ENCODE measurements at places on chromosomes 5 and 9.

DNA sequence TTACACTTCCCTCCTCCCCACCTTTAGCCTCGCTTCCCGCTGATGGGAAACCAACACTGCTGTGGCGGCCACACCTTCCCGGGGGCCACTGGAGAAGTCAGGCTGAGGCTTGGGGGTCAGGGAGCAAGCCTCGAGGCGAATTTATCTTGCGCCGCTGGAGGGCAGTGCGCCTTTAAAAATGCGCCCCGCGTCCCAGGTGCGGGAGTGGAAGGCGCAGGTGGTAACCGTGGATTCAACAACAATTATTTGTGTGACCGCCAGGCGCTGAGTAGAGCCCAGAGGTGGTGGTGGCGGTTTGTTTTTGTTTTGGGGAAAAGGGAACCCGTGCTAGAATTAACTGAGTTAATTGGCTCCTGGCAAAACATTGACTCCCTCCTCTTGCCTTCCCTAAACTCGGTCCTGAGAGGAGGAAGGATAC is 1.1 kb downstream of the CFAP77 start:
- DNase-seq, result peak; percentile 89

GRCh38 chr5:146409054-146409671 is 38.0 kb upstream of the TCERG1 start:
- DNase-seq, result peak; percentile 72

- peak; percentile 84 for DNase-seq
These were observed 153.7 kb downstream of the MEF2C start for GRCh38 chr5:88729084-88729828.

- DNase-seq, result no peak
These were observed 226.6 kb downstream of the SAXO1 start for GRCh38 chr9:18806232-18807080.

GRCh38 chr5:45578270-45578669 is 117.9 kb downstream of the HCN1 start:
- no peak for DNase-seq

DNA sequence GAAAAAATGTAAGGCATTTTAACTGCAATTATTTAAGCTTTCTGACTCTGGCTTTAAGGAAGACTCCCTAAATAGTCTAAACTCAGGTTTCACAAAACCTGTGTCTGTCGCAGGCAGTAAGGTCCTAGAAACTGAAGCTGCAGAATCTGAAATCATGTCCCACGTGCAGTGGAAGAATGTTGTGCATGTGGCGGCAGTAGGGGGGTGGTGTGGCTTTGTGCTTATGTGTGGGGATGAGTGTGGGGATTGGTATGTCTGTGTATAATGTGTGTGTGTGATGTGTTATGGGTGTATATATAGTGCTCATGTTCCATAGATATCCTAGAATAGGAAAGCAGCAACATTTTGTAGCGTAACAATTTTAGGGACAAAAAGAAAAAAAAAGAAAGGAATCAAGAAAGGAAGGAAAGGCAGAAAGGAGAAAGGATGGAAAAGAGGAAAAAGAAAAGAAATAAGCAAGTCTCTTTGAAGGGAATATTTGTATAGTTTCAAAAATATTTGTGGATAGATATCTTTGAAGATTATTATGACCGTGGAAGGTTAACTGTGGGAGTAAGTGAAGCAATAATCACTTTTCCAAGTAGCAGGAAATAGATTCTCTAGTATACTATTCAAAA is 6.6 kb downstream of the ANKDD1B start:
- DNase-seq, result no peak

GRCh38 chr9:75803130-75803529 is 87.3 kb upstream of the PCSK5 start:
- no peak for DNase-seq

GRCh38 chr5:11310158-11310557 is 549.1 kb upstream of the DAP start:
- no peak for DNase-seq

- no peak for DNase-seq
These were observed 16.4 kb upstream of the FST start for GRCh38 chr5:53463909-53464621.

- DNase-seq, result no peak
These were observed 101.1 kb upstream of the GNAQ start for GRCh38 chr9:78132701-78133058.

DNA sequence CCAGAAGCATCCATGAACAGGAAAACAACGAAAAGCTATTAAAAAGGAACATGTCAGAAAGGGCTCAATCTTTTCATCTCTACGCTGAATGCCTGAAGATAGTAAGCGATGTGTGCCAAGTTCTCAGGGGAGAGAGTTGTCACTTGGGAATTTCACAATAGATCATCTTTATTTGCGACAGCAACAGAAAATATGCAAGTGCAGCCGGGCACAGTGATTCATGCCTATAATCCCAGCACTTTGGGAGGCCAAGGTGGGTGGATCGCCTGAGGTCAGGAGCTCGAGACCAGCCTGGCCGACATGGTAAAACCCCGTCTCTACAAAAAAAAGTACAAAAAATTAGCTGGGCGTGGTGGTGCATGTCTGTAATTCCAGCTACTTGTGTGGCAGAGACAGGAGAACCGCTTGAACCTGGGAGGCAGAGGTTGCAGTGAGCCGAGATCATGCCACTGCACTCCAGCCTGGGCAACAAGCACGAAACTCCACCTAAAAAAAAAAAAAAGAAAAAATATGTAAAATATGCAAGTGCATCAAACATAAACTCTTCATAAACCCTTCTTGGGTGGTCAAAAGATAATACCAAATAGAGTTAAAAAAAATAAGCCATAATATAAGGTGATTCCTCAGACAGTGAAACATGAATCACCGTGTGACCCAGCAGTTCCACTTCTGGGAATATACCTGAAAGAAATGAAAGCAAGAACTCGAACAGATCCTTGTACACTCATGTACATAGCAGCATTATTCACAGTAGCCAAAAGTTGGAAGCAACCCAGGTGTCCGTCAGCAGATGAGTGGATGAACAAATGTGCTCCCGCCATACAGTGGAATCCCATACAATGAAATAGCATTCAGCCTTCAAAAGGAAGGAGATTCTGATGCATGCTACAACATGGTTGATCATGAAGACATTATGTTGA is 16.2 kb downstream of the SFXN1 start:
- no peak for DNase-seq
